ENCODE measurements at places on chromosomes 4 and X.

DNA sequence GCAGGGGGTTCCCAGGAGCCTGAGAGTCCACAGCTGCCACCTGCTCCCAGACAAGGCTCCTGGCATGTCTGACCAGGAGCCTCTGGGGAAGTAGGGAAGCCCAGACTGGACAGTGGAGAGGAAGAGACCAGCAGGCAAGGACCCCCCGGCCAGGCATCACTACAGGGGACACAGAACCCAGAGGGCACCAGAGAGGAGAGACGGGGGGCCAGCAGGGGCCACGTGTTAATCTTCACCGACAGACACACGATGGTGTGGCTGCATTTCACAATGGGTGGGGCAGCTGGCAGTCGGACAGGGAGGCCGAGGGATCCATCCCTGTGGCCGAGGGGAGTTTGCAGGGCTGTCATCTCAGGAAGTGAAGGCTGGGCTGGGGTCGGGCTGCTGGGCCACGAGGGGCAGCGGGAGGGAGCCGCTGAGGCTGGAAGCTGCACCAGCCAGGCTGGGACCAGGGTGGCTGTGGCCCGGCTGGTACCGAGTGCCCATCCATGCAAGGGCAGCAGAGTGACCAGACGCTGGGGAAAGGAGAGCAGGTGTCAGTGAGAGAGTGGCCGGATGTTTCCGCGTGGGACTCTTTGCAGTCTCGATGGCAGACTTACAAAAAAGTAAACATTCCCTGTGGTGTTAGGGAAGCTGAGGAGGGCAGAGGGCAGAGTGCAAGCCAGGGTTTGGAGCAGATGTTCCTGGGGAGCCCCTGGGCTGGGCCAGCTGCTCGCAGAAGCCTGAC, 4.7 kb downstream of the PDE6B start:
- no peak for DNase-seq

GRCh38 chrX:48001260-48001659, 2.5 kb downstream of the ZNF182 start:
- DNase-seq = no peak

- no peak for DNase-seq
Observed at GRCh38 chrX:29788991-29789699, 426.2 kb upstream of the MAGEB2 start.

DNA sequence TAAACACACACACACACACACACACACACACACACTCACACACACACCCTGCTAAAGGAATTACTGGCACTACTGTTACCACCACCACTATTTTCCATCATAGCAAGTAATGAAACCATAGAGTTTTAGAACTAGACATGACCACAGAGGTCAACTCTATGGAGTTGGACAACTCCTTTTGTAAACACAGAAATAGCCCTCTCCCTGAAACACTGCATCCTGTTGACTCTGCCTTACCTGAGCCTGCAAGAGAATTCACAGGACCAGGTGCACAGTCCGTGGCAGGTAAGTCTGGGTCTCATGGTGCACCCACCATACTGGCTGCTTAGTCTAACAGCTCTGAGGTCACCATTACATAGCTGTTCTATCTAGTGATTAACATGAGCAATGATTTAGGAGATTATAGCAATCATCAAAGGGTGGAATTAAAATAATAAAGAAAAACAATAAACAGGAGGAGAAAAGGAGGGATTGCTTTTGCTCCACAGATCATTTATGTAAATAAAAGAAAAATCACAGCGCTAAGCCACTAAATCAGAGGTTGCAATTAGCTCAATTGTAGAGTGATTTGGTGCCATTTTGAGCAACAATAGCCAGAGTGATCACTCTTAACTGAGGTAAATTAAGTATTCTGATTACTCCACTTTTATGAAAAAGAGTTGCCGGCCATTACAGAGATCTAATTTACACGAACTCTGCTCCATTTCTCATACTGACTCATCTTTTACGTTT, 340.0 kb upstream of the RASGEF1B start:
- no peak for DNase-seq

DNA sequence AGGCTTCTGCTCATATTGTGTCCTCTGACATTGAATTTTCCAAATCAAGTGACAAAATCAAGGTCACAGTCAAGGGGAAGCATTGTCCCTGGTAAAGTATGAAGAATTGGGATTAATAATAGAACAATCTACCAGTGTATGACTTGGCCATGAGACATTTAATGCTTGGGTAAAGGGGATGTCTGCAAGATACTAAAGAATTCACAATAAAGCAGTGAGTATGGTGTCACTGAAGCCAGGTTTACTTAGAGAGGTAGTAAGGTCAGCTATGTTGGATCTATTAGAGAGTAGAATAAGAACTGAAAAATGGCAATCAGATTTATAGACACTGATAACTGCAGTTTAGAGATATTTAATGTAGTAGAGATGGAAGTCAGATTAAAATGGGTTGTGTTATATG, 349.2 kb downstream of the BMPR1B start:
- DNase-seq = no peak

GRCh38 chr4:93433840-93434239, 394.7 kb upstream of the ATOH1 start:
- DNase-seq = no peak

DNA sequence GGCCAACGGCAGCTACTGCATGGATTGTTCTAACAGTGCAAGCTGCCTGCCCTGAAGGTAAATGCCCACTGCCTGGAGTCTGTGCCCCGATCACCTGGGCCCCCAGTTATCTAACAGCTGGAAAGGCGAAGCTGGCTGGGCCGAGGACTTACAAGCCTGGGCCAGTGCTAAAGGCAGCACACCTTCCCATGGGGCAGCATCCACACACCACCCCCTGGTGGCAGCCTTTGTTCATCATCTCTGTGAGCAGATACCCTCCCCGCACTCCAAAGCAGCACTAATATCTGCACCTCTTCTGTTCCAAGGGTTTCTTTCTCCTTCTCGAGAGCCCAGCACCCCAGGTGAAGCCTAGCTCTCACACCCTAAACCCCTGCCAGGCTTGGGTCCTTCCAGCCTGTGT, 7.6 kb downstream of the SLC2A9 start:
- DNase-seq = no peak

DNA sequence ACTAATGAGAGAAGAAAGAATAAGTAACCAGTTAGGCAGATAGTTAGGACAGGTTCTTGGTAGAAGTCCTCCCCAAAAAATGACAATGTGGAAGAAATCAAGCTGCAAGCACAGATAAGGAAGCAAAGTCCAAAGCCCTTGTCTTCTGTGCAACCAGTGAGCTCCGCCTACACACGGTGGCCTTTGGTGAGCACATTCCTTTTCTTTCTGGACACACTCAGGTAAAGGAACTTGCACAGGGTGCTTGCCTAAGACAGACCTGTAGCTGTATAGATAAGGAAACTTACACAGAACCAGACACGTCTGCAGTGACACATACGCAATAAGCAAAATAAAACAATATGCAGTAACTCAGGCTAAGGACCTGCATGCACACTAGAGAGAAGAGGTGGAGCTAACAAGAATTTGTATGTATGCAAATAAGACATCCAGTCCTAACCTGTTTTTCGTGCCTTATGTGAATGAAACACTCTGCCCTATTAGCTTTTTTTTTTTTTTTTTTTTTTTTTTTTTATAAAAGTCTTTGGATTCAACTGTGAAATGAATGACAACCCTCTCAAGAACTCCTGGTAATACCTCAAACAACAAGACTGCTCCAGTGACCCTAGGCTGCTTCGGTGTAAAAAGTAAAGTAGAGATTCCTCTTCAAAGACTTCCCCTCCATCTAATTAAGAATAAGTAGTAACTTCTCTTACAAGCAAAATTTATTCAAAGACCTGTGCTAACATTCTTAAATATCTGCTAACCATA, 48.8 kb downstream of the UGT2B10 start:
- DNase-seq = no peak

DNA sequence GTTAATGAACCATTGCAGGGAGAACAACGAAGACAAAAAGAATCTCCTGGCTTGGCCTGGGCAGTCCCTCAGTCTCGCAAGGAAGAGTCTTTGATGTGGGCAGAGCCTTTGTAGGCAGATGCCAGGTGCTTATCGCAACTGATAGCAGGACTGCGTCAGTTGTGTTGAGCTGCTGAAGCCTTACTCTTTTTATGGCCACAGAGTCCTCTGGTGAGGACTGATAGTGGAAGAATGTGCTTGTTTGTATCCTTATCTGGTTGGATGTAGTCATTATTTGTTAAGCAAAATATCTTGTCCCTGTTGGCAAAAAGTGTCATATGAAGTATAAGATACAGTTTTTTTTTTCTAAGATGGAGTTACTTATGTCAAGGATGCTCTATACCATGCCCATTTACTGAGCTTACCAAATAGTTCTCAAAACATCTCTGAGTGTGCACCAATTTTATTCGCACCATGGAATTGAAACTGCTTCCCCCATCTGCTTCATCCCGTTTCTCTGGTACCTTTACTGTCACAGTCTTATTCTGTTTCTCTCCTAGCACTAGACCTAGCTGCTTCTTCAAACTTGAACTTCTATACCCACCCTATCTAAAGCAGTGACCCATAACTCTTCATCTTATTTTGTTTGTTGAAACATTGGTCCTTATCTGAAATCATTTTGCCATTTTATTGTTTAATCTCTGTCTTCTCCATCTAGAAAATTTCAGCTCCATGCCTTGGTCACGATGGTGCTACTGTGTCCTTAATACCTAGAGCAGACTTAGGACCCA, 47.0 kb upstream of the SPRY1 start:
- no peak for DNase-seq

GRCh38 chr4:172951679-172952451, 216.7 kb upstream of the GALNT7 start:
- no peak for DNase-seq

GRCh38 chr4:168163106-168163505, 70.8 kb downstream of the ANXA10 start:
- no peak for DNase-seq

DNA sequence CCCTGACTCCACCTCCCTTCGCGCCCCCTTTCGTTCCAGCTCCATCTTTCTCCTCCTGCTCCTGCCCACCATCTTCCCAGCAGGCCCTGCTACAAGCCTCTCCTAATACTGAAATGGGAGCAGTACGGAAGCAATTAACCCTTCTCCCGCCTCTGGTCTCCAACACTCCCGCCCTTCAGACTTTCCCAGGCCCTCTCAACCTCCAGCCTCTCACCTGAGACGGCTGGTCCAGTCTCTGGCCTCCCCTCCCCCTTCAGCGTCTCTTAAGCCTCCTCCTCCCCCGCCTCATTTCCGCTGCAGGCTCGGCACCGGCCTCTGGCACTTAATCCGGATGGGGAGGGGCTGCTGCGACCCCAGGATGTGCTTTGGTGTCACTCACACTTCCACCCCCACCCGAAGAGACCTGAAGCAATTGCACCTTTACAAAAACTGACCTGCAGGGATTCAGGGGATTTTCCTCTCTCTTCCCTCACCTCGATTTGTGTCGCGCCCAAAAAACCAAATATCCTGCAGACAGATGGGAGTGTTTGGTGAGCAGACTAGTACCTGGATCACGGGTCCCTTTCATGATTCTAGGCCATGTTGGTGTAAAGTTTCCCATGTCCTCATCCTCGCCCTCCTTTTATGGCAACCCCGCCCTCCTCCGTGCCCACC, 657 bp downstream of the TCEAL8 start:
- peak; percentile 15 for DNase-seq

GRCh38 chr4:142155347-142155746, 519.0 kb downstream of the IL15 start:
- no peak for DNase-seq

DNA sequence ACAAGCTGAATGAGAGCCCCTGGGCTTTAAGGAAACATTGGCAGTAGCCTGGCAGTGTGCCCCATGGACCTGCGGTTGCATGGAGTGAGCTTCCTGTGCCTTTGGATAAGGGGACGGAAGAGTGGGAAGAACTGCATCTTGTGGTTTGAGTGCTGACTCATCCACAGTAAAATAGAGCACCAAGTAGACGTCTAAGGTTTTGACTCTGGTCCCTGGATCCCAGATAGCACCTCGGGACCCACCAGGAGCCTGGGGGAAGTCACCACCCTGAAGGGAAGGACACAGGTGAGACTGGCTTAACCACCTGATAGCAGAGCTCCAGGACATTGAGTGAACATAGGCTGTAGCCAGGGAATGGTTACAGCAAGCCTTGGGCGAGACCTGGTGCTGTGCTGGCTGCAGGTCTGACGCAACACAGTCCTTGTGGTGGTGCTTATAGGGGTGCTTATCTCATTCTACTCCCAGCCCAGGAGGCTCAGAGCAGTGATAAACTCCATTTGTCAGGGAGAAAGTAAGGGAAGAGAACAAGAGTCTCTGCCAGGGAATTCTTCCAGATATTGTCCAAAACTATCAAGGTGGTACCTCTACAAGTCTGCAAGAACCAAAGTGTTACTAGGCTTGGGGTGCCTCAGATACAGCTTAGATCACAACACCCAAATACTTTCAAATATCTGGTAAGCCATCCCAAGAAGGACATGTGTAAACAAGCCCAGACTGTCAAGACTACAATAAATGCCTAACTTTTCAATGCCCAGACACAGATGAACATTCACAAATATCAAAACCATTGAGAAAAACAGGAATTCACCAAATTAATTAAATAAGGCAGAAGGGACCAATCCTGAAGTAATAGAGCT, 123.6 kb upstream of the TET2 start:
- DNase-seq = no peak

DNA sequence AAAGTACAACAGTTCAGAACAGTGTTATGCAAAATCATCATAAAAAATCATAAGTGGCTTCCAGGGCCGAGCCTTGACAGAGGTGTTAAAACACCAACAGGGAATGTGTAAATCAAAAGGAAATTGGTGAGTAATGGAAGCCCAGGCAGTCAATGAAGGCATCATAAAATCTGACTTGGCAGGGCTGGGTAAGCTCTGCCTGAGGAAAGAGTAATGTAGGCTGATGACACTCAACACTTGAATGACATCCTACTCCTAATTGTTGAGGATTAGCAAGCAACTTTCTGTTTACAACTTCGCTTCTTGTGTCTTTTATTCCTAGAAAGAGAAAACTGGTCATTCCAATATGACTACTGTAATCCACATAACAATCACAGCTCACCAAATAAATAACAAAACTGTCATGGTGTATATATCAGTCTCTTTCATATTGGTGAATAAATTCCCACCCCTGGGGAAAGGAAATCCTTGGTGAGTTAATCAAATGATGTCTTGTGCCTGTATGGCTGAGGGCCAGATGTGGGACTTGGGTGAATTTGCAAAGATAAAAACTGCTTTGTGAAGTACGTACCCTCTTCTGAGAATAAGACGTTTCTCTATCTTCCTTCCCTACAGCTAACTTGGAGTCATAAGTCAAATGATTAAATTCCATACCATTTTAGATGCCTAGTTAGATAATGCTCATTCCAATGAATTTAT, 196.8 kb downstream of the DCHS2 start:
- no peak for DNase-seq

GRCh38 chr4:172725581-172725980, 443.0 kb upstream of the GALNT7 start:
- no peak for DNase-seq

DNA sequence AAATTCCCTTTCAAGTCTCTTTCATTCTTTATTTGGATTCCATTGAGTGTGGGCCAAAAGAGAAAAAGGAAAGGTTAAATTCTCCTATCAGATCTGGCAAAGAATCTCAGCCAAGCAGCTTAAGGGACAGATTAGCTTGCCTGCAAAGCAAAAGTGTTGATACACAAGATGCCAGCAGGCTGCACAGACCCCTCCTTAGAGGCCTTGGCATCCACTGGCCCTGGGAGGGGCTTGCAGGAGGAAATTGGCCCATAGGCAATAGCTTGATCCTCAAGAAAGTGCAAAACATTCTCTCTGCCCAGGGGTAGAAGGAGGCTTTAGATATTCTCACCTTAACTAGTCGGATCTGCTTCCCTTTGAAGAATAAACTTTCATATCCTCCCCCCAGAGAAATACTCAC, 300.4 kb upstream of the CPEB2 start:
- no peak for DNase-seq

- DNase-seq = no peak
Observed at GRCh38 chrX:34638116-34638515, 19.0 kb downstream of the TMEM47 start.

- no peak for DNase-seq
Observed at GRCh38 chrX:153450114-153450948, 4.5 kb upstream of the TREX2 start.
